T-helper 17 cell (primary cell): ENCODE measurements at places on chromosomes 16 and 17. TPM values are rescaled to one million over a fixed set of nuclear protein-coding genes. Genes with fewer than 3 reads are reported as not detected.

GRCh38 chr16:69316595-69317034, 5.5 kb downstream of the VPS4A start:
- H3K27me3 ChIP-seq, result no peaks in the 10 kb centered on the region
- H3K27ac ChIP-seq, result peak overlapping the region; percentile 27
- no peak for DNase-seq
- peaks cover 8% of the 10 kb centered on the region for H3K36me3 ChIP-seq
- H3K4me1 ChIP-seq, result peaks cover 19% of the 10 kb centered on the region

GRCh38 chr16:81885976-81886586, 107.0 kb downstream of the PLCG2 start:
- no peak overlapping the region for H3K27ac ChIP-seq
- H3K27me3 ChIP-seq, result peaks cover 13% of the 10 kb centered on the region
- no peak overlapping the region for H3K4me3 ChIP-seq

DNA sequence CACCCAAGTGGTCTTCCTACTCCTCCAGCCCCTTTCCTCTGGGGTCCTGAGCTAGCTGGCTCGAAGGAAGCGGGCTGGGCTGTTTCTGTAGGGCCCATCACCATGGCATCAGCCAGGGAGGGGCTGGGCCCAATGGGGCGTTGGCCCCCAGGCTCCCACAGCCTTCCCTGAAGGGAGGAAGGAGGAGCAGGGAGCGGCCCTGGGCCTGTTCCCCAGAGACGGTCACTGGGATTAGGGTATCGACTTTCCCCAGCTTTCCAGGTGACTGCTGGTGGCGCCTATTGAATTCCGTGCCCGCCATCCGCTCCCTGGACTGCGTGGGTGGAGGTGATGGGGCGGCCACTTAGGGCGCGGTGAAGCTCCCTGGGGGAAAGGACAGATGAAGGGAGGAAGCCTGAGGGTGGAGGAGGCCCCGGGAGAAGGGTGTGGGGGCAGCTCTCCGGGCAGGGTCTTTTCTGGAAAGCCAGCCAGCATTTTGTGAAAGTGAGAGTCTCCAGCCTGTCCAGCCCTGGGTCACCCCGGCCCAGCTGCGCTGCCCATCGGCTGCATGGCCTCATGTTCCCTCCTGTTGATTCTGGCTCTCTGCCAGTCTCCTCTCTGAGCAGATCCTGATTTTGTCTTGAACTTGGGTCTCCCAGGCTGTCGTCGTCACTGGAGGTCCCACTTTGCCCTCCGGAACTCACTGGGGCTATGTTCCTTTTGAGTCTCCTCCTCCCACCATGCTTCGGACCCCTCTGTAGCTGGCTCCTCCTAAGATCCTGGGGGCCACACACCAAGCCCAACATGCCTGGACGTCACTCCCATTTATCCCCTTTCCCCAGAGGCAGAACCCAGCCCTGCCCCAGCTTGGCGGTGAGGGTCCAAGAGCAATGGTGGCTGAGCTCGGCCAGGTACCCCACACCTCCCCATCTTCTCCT, 9.8 kb downstream of the NHERF1 start:
- H3K36me3 ChIP-seq, result no peaks in the 10 kb centered on the region
- no peak for DNase-seq
- H3K27ac ChIP-seq, result peak overlapping the region; percentile 90
- H3K4me3 ChIP-seq, result peak overlapping the region; percentile 85

GRCh38 chr17:10022416-10022815, 117.3 kb upstream of the RCVRN start:
- H3K27ac ChIP-seq, result no peak overlapping the region
- no peak overlapping the region for H3K4me3 ChIP-seq
- no peak for DNase-seq
- no peaks in the 10 kb centered on the region for H3K36me3 ChIP-seq
- peaks cover 3% of the 10 kb centered on the region for H3K4me1 ChIP-seq

DNA sequence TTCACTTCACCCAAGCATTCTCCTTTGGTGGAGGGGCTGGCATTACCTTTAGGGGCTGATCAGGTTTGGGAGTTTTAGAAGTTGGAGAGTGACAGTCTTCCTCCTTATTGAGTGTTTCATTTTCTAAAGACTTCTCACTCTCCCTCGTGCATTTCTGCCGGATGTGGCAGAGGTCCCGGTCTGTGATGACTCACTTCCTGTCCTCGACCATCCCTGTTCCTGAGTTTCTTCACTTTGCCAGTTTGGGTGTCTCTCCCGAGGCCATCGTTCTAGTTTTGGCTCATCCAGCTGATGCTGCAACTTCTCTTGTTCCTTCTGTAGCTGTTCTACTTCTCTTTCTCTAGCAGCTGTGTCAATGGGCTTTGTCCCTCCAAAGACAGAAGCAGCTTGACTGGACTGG, 104.3 kb downstream of the PHKB start:
- peak overlapping the region; percentile 53 for H3K4me3 ChIP-seq
- H3K27me3 ChIP-seq, result no peaks in the 10 kb centered on the region
- peak overlapping the region; percentile 10 for H3K27ac ChIP-seq
- H3K36me3 ChIP-seq, result peaks cover 4% of the 10 kb centered on the region

GRCh38 chr16:30090610-30091331, 953 bp downstream of the TBX6 start:
- no peaks in the 10 kb centered on the region for H3K27me3 ChIP-seq
- peaks cover 32% of the 10 kb centered on the region for H3K4me1 ChIP-seq
- peaks cover 4% of the 10 kb centered on the region for H3K36me3 ChIP-seq
- H3K27ac ChIP-seq, result no peak overlapping the region

The CHST6 gene
- total RNA-seq, result not detected

The SLC25A19 gene
- total RNA-seq, result 13.7 TPM
